ENCODE measurements at places on chromosomes 16 and 17.

DNA sequence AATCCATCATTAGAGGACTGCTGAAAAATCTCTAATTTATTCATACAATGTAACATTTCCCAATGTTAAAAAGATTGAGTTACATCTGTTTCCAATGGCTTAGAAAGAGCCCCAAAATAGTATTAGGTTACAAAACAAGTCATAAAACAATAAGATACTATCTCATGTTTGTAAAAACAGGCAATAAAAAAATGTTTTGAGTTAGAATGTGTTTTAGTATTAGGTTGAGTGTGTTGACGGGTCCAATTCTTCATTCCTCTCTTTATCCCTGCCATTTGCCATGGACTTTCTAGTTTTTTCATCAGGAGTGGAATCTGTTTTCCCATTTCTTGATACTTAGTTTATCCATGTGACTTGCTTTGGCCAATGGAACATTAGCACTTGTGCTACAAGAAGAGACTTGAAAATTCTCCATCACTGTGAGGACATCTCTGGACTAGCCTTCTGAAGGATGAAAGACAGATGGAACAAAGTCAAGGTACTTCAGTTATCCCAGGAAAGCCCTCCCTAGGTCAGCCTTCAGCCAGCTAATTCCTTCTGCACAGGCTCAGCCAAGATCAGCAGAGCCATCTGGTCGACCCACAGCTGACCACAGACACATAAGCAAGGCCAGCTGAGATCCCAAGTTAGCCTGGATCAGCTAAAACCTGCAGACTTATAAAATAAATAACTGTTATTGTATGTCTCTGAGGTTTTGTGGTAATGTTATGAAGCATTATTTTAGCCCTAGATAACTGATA is 83.3 kb downstream of the HS3ST3A1 start:
- DNase-seq: no peak

DNA sequence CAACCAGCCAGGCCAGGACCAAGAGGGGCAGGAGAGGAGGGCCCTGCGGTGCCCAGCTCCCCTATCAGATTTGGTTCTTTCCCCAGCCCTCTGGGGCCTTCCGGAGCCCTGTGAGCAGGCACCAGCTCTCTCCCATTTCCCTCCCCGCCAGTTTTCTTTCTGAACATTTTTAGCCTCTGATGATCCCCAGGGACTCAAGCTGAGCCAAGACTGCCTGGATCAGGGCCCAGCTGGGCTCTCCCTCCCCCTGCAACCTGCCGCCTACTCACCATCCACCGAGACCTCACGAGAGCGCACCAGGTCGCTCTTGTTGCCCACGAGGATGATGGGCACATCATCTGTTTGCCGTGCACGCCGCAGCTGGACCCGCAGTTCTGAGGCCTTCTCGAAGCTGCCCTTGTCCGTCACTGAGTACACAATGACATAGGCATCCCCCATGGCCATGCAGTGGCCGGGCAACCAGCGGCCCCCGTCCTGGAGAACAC is 2.0 kb downstream of the RRAD start:
- DNase-seq: no peak

GRCh38 chr17:75774991-75775668 is 9.5 kb upstream of the UNK start:
- no peak for DNase-seq

DNA sequence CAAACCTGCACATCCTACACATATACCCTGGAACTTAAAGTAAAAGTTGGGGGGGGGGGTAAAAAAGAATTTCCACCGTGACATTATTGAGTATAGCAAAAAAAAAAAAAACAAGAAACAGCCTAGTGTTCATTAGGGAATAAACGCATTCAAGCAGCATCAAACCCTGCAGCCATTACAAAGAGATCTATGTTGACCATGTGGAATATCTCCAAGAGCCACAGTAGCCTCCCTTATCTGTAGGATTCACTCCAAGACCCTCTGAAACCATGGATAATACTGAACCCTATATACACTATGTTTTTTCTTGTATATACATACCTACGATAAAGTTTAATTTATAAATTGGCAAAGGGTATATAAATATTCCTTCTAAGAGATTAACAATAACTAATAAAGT is 5.6 kb upstream of the BIRC5 start:
- DNase-seq: no peak

Data from effector CD4-positive, alpha-beta T cell (primary cell).